Bronchial smooth muscle cell (primary cell): ENCODE measurements at places on chromosomes 12 and 14. TPM values are rescaled to one million over a fixed set of nuclear protein-coding genes. Genes with fewer than 3 reads are reported as not detected.

Gene CDH24
- total RNA-seq = 4.6 and 7.6 TPM in 2 replicates

Gene NKX2-1
- 0.09 TPM in 1 of 2 replicates, not detected in the other for total RNA-seq

Gene SENP1
- total RNA-seq = 7.1 and 8.8 TPM in 2 replicates

Gene FNTB
- 5.9 and 6.6 TPM in 2 replicates for total RNA-seq

Gene DICER1
- total RNA-seq = 16.4 and 17.8 TPM in 2 replicates
